ENCODE measurements at places on chromosomes 1 and 21.

- no peak for DNase-seq
Measured at GRCh38 chr1:29642519-29642918, 406.2 kb downstream of the PTPRU start.

GRCh38 chr21:25422610-25423608 is 184.4 kb downstream of the MRPL39 start:
- no peak for DNase-seq

DNA sequence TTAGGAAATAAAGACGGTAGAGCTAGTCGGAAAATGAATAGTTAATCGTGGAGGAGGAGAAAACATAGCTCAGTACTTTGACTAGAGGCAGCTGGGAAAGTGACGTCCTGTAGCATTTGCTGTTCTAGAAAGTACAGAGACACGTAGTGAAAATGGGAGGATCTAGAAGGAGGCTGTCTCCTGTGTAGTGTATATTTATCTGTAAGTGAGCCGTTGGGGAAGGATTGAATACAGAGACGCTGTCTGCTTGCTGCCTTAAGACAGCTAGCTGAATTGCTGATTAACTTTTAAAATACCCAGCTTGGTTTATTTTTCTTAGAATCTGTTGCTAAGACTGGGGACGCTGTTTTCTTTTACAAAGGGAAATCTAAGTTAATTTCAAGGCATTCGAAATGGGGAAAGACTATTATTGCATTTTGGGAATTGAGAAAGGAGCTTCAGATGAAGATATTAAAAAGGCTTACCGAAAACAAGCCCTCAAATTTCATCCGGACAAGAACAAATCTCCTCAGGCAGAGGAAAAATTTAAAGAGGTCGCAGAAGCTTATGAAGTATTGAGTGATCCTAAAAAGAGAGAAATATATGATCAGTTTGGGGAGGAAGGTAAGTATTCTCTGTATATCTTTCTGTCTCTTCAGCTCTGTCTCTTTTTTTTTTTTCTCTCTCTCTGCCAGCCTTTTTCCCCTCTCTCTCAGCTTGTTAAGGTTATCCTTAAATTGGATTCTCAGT is at the start of gene DNAJB4:
Gene DNAJB4, plus strand, starts transcription at position 221 of the 729 bp plus-strand sequence. Its CDS starts 172 bp downstream, at position 393.
- DNase-seq = peak; percentile 97

DNA sequence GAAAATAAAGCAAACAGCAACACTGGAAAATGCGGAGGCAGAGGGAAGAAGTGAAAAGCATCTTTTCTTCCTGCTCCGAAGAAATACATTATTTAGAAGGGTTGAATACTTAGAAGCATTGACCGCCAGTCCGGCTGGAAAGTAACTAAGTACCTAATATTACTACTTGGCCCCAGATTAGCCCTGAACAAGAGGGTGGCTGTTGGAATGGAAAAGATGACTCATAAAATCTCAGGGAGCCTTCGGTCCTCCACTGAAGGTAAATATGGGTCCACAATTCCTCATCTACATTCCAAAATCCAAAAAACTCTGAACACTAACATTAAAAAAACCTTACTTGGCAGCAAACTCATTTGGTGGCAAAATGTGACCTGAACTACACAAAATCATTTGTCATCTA is 40.1 kb downstream of the BCAR3 start:
- DNase-seq = no peak

GRCh38 chr1:239744851-239745250 is 346.8 kb upstream of the FMN2 start:
- DNase-seq = no peak

DNA sequence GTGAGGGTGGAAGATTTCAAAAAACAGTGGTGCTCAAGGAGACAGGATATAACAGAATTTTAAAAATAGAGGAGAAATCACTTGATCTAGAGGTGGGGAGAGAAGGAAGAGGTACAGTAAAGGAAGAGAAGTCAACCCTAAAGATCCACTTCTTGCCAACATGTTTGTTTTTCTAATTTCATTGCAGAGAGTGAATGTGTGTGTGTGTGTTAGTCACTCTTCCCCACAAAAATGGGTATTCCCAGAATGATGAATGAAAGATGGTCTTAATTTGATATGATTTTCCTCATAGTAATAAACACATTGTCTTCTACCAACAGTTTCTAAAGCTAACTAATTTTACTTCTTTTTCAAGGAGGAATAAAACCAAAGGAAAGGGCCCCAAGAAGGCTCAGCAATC is 74.2 kb upstream of the NGF start:
- DNase-seq = no peak

DNA sequence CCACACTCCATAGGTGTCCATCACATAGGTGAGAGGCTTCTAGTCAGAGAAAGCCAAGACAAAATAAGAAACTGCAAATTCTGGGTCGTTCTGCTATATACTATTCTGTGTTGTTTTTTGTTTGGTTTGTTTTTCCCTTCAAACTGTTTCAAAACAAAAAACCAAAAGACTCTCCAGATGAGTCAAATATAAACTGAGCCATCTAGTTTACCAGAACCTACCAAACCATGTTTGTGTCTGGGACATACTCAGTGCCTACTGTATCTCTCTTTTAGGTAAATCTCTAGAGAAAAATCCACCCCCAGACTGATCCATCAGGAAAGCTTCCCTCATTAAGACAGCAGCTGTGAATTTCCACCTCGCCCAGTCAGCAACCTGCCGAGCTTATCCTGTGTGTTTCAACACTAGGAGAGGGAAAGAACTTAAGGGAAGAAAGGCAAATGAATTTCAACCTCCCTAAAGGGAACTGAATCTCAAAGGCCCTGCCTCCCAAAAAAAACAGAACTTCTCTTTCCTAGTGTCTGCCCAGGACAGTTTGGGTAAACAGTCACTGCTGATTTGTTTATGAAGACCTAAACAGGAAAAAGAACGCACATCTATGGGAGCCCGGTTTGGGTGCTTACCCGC is 17.2 kb downstream of the PPT1 start:
- DNase-seq = no peak

DNA sequence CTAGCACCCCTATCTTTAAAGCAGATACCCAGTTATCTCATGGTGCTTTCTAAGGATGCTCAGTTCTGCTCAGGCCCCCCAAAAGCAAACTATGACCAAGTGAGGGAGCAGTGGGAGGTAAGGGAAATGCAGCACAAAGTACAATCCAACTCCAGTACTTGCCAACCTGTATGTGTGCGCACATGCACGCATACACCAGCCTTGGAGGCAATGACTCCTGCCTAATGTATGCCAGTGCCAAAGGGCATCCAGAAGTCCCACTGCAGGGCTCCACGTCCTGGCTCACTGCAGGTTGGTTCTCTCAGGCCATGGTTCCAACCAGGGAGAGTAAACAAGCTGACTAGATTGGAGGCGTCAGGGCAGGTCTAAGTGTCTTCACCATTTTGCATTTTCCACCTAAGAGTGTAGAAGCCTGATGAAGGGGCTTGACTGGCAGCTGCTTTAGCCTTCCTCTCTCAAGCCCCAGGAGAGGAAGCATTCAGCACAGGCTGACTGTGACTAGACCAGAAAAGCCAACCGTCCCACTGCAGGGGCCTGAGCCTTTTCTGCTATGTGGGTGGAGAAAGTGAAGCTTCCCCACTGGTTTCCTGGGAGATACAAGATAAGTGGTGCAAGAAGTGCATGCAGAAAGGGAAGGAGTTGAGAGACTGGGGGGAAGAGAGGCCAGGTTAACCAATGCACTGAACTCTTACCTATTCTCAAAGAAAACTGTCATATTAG is 7.7 kb downstream of the AMIGO1 start:
- no peak for DNase-seq

DNA sequence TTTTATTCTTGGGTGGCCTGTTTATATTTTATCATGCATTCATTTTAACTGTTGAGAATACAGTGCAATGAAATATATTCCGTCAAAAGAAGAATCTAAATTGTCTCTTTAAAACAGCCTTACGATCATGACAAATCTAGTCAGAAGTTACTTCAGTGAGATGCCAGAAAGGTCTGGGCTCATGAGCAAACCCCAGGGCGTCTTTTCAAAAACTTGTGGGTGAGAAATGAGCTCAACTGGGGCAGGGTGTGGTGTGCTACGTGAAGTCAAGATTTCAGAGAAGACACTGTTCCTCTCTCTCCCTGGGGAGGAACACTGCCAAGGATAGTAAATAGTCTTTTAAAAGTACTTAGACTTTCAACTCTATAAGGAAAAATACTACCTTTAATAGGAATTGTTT is 13.4 kb upstream of the UAP1 start:
- no peak for DNase-seq

DNA sequence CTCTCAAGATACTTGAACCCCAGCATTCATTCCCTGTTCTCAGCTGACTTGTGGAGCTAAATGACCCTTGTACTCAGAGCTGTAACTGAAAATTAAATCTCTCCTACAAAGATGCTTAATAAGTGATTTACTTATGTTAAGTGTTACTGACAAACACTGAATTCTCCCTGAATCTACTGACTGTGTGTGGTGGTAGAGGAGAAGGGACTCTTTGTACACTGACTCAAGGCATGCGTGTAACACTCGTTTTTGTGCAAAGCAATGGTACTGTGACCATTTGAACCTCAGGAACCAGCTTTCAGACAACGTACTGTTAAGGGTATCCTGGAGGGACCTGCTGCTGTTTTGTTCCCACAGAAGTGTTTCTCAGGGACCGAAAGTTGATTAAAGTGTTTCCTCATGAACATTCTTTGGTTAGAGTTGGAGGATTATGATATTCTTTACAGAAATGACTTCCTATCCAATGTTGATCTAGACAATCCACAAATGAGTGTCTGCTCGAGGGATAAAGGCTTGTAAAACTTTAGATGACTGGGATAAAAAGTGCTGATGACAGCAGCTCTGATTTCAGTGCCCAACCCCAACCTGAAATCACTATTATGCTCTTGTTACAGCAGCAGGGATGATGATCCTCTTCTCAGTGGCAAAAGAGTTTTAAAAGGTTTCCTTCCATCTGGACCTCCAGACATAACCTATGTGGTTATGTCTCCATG is 12.8 kb downstream of the RGL1 start:
- DNase-seq = no peak

GRCh38 chr1:228171221-228171891 is 5.8 kb downstream of the IBA57 start:
- no peak for DNase-seq

DNA sequence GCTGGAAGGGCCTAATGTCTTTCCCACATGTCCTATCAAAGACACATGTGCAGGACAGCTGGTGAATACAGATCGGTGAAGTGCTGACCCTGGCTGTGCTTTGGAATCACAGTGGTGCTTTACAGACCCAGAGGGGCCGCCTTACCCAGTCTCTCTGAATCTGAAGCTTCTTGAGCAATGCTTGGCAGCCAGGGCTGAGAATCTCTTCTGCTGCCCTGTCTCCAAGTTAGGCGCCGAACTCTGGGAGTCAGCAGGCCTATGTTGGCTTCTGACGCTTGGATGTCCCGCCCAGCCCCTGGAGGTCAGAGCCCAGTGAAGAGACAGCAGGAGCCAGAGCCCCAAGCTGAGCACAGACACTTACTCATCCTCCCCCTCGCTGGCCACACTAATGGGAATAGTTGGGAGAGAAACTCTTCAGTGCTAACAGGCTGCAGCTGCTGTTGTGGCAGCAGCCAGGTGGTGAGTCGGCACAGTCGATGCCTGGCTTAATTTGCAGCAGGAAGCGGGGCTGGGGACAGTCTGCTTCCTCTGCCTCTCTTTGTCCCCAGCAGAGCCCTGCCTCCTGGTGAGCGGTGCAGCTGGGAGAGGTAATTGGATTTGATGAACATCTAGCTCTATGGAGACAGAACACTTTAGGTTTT is 68.1 kb downstream of the URB2 start:
- DNase-seq = no peak

DNA sequence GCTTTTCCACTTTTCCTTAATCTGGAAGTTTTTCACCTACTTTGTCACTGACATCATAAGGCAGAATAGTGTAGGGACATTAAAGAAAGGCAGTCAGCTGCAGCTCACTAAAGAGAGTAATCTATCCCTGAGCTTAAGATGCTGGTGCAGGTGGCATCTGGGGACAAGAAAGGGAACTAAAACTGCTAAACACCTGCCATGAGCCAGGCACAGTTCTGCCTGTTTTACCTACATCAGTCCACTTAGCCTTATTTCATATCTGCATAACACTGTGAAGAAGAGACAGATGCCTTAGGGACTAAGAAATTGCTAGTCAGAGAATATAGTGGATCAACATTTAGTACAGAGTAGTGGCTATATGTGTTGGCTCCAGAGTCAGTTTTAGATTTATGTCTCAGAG is 88.1 kb downstream of the GPATCH2 start:
- peak; percentile 24 for DNase-seq

GRCh38 chr21:42089665-42090310 is 18.7 kb downstream of the UMODL1 start:
- DNase-seq = no peak
